GM13976 (cell line): ENCODE measurements at places on chromosomes 4 and X.

DNA sequence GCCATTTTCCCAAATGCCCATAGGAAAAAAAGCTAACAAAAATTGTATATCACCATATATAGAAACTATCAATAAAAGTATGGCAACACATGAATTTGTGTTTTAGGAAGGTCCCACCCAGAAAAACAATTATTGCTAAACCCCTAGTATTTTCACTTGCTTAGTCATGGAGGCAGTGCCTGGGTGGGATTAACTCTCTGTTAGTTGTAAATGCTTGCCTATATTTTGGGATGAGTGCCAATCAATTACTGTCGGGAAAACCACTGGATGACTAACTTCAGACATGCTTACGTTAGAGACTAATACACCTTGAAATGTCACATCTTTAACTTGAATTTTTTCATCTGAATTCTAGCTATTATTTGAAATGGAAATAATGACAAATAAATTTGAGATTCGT lies 33.9 kb downstream of the TMPRSS11A start:
- DNase-seq, result no peak

DNA sequence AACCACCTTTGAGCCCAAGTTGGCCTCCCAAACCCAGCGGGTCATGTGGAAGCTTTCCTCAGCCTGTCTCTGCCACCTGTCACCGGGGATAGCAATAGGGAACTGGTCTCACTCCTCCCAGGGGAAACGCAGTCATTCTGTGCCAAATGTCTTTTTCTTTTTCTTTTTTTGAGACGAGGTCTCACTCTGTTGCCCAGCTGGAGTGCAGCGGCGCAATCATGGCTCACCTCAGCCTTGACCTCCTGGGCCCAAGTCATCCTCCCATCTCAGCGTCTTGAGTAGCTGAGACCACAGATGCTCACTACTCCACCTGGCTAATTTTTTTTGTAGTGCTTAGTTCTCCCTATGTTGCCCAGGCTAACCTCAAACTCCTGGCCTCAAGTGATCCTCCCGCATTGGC lies 40.3 kb downstream of the MED28 start:
- DNase-seq, result no peak

DNA sequence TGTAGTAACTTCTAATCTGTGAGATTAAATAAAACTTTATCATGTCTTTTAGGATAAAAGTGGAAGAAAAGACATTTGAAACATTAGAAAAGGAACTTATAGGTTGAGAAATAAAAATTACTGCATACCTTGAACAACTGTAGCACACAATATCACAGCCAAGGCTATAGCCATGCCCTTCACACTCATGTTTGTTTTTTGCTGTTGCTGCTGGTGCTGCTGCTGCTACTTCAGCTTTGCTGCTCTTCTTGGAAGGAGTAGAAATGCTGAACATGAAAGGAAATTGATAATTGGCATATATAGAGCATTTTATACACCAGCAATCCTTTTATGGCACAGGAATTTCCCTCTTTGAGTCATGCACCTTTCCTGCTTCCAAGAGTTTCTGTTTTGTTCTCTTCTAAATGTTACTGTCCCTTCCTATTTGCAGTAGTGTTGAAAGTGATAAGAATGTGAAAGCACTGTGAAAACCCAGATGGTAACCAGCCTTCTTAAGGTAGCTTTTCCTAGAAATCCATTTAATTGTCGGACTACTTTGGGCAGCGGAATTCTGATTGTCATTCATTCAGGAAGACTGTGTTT lies at the start of gene CXCL11:
Gene CXCL11, minus strand, starts transcription at position 272 of the 582 bp plus-strand sequence. Its CDS starts 83 bp downstream, at position 189.
- no peak for DNase-seq

DNA sequence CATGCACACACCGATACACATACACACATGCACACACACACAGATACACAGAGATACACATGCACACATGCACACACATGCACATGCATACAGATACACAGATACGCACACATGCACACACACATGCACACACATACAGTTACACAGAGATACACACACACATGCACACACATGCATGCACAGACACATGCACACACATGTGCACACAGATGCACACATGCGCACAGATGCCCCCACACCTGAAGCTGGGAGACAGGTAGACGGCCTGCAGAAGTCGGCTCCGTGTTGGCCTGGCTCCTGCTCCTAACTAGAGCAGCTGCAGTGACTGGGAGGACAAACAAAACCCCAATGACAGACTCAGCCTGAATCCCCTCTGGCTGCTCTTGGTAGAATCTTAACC lies 46.8 kb downstream of the PSAPL1 start:
- DNase-seq, result no peak

GRCh38 chr4:53543561-53543960 lies 47.7 kb downstream of the LNX1 start:
- DNase-seq, result no peak

- DNase-seq, result no peak
These were observed 57.4 kb downstream of the DCK start for GRCh38 chr4:71050809-71051208.

DNA sequence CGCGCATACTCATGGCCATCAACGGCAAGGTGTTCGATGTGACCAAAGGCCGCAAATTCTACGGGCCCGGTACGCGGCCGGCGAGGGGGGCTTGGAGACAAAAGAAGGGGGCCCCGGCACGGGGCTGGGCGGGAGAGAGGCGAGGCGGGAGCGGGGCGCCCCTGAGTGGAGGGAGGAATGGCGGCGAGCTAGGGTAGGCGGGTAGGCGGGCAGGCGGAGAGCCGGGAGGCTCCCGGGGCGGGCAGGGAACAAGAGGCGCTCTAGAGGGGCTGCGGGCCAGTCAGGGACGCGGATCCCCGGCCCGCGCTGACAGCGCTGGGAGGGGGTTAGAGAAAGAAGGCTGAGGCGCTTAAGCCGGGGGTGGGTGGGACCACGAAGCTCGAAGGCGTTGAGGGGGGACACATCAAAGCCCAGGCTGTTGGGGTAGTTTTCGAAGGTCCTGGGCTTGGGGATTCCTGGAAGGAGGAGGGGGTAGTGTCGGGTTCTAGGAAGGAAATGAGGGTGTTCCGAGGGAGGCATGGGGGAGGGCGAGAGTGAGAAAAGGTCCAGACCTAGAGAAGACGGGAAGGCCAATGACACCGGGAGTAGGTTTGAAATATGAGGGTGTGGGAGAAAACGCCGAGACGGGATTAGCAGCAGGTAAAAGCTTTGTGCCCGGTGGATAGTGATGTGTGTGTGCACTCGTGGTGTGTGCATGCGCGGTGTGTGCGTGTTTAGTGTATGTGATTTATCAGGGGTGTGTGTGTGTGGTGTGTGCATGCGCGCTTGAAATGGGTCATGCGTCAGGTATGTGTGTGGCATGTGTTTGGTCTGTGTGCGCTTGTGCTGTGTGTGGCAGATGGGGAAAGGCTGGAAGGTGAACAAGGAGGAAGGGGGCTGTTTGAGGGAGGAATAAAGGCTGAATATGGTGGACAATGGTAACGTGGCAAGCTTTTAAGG lies 807 bp downstream of the PGRMC1 start:
- DNase-seq, result no peak
